ENCODE measurements at places on chromosomes 13 and 19. TPM values are rescaled to one million over a fixed set of nuclear protein-coding genes. Genes with fewer than 3 reads are reported as not detected.

The C19orf33 gene
- total RNA-seq, result 1.1 TPM

The ADGRE1 gene
- total RNA-seq, result not detected

The CTXN1 gene
- 90.6 TPM for total RNA-seq

- DNase-seq, result no peak
Observed at GRCh38 chr13:62653371-62653770, 1237.7 kb upstream of the PCDH20 start.

- DNase-seq, result no peak
Observed at GRCh38 chr13:96238861-96239260, 149.0 kb downstream of the HS6ST3 start.

GRCh38 chr19:50422397-50423278 is 3.9 kb downstream of the SPIB start:
- no peak for DNase-seq

GRCh38 chr13:109494925-109495369 is 291.4 kb downstream of the IRS2 start:
- DNase-seq, result no peak

DNA sequence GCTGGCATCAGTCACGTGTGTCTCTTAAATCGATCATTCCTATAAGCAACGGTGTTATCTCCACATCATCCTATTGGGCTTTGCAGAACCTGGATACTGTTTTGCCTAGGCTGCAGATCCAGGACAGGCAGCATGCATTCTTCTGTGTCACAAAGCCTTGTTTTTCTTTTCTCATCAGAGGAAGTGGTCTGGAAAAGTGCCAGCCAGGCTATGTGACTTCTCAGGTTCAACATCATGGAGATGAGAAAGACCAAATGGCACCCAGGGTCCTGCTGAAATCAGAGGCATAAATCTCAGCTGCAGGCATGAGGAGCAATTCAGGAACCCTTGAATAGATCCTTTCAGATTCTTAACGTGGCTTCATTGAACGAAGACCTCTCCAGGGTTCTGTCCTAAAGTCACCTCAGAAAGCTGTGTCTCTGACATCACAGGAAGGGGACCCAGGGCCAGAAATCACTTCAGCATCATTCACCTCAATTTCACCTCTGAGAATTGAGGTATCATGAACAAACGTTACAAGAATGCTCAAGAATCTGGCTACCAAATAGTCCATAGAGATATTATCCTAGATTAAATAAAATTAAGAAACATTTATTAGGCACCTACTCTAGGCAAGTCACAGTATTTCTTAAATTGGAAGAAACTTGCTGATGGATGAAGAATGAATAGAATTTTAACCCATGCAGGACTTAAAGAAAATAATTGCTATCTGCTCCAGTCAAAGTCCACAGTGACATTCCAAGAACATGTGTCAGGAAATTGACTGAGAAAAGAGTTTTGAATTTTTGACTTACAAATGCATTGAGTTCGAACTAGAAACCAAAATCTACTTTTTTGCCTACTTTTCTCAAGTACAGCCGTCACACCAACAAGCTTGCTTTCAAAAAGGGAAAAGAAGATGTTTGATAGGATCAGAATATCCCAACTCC is 124.1 kb downstream of the COG6 start:
- no peak for DNase-seq

- DNase-seq, result no peak
Observed at GRCh38 chr13:36973621-36974295, 25.4 kb downstream of the ALG5 start.

- no peak for DNase-seq
Observed at GRCh38 chr13:35848336-35849255, 282.6 kb downstream of the DCLK1 start.

GRCh38 chr19:54162241-54162805 is 2.8 kb upstream of the LENG1 start:
- DNase-seq, result peak; percentile 73
